ENCODE measurements at places on chromosomes 2 and 18.

GRCh38 chr2:231003186-231003585 lies 7.3 kb downstream of the SPATA3 start:
- peaks cover 5% of the 10 kb centered on the region for H3K36me3 ChIP-seq
- no peak overlapping the region for H3K27ac ChIP-seq
- H3K27me3 ChIP-seq: peaks cover 20% of the 10 kb centered on the region
- H3K4me1 ChIP-seq: no peaks in the 10 kb centered on the region
- no peak overlapping the region for H3K4me3 ChIP-seq
- no peak for DNase-seq

- no peaks in the 10 kb centered on the region for H3K27me3 ChIP-seq
- peak; percentile 22 for DNase-seq
- H3K4me1 ChIP-seq: no peaks in the 10 kb centered on the region
- H3K36me3 ChIP-seq: no peaks in the 10 kb centered on the region
- no peak overlapping the region for H3K27ac ChIP-seq
Measured at GRCh38 chr2:187499941-187500532, 52.0 kb upstream of the CALCRL start.

DNA sequence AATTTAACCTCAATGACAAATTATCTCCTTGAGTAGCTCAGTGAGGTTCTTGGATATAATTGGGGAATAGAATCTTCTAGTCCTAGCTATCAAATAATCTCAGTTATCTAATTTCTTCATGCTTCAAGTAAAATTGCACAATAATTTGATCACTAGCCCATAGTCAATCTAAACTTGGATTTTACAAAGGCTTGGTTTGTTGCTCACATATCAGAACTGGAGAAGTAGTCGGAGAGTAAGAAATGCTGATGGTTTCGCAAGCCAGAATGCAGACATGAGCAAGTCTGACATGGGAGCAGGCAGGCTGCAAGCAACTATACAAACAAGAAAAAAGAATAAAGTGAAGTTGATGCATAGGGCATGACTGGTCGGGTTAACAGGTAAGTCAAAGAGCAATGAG lies 11.7 kb upstream of the PDE11A start:
- no peak overlapping the region for H3K4me3 ChIP-seq
- no peak for DNase-seq
- no peaks in the 10 kb centered on the region for H3K36me3 ChIP-seq
- no peak overlapping the region for H3K27ac ChIP-seq
- no peaks in the 10 kb centered on the region for H3K4me1 ChIP-seq

DNA sequence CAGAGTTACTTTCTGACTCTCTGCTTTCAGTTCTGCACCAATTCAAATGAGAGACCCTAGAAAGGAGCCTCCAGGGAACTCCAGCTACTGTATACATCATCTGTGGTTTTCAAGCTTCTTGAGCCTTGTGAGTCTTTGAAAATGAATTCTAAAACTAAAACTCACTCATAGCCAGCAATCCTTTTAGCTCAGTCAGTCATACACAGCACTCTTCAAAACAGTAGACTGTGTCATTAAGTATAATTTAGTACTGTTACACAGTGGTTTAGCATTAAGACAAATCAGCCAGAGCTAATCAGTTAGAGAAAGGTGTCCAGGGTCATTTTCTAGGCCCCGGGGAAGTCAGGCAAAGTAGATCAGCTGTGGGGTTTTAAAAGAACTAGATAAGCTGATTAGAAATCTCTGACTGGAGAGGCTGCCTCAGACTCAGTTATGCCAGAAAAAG lies 322.1 kb upstream of the THUMPD2 start:
- H3K36me3 ChIP-seq: no peaks in the 10 kb centered on the region
- no peaks in the 10 kb centered on the region for H3K27me3 ChIP-seq
- no peak overlapping the region for H3K4me3 ChIP-seq
- no peak for DNase-seq
- H3K27ac ChIP-seq: no peak overlapping the region

DNA sequence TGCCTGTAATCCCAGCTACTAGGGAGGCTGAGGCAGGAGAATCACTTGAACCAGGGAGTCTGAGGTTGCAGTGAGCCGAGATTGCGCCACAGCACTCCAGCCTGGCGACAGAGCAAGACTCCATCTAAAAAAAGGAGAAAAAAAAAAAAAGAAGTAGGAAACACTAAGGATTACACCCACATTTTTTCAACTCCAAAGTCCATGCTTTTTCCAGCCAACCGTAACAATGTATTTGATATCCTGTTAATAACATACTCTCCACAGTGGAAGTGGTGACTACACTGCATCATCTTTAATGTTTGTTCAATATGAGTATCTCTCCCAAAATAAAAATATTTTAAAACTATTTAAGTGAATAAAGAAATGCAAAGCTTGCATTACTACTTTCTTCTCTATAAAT lies 481.6 kb upstream of the ACVR2A start:
- H3K4me3 ChIP-seq: no peak overlapping the region
- no peak for DNase-seq
- peaks cover 6% of the 10 kb centered on the region for H3K4me1 ChIP-seq
- H3K36me3 ChIP-seq: peaks cover 7% of the 10 kb centered on the region
- H3K27me3 ChIP-seq: peaks cover 12% of the 10 kb centered on the region
- H3K27ac ChIP-seq: no peak overlapping the region

- peaks cover 3% of the 10 kb centered on the region for H3K27me3 ChIP-seq
- H3K4me1 ChIP-seq: no peaks in the 10 kb centered on the region
- H3K4me3 ChIP-seq: no peak overlapping the region
- no peak overlapping the region for H3K27ac ChIP-seq
- no peak for DNase-seq
Measured at GRCh38 chr18:23763343-23763742, 74.1 kb downstream of the LAMA3 start.

GRCh38 chr2:39377226-39377939 lies 59.7 kb downstream of the MAP4K3 start:
- peaks cover 26% of the 10 kb centered on the region for H3K36me3 ChIP-seq
- H3K27ac ChIP-seq: peak overlapping the region; percentile 3
- no peak overlapping the region for H3K4me3 ChIP-seq
- H3K4me1 ChIP-seq: peaks cover 5% of the 10 kb centered on the region

DNA sequence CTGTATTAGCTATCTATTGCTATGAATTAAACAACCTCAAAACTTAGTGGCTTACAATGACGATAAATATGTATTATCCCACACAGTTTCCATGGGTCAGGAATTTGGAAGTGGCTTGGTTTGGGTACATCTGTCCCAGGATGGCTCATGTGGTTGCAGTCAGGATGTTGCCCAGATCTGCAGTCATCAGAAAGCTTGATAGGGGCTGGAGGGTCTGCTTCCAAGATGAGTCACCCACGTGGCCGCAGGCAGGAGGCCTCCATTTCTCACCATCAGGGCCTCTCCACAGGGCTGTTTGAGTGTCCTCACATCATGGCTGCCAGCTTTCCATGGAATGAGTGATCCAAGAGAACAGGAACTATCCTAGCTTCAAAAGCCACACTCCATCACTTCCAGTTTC lies 46.4 kb downstream of the CHRNA1 start:
- DNase-seq: no peak
- no peaks in the 10 kb centered on the region for H3K27me3 ChIP-seq
- H3K4me1 ChIP-seq: peaks cover 25% of the 10 kb centered on the region
- H3K27ac ChIP-seq: peak overlapping the region; percentile 93
- no peaks in the 10 kb centered on the region for H3K36me3 ChIP-seq
- H3K4me3 ChIP-seq: peak overlapping the region; percentile 72

- peaks cover 2% of the 10 kb centered on the region for H3K4me1 ChIP-seq
- H3K36me3 ChIP-seq: no peaks in the 10 kb centered on the region
- H3K27ac ChIP-seq: no peak overlapping the region
- no peak overlapping the region for H3K4me3 ChIP-seq
Measured at GRCh38 chr2:162890690-162891311, 52.2 kb upstream of the KCNH7 start.

- H3K27me3 ChIP-seq: no peaks in the 10 kb centered on the region
- H3K4me1 ChIP-seq: no peaks in the 10 kb centered on the region
- H3K27ac ChIP-seq: no peak overlapping the region
- H3K4me3 ChIP-seq: no peak overlapping the region
- no peaks in the 10 kb centered on the region for H3K36me3 ChIP-seq
- no peak for DNase-seq
Measured at GRCh38 chr18:48656176-48656575, 117.3 kb downstream of the CTIF start.

- H3K27ac ChIP-seq: no peak overlapping the region
- DNase-seq: no peak
- H3K27me3 ChIP-seq: no peaks in the 10 kb centered on the region
- H3K36me3 ChIP-seq: peaks cover 4% of the 10 kb centered on the region
- no peak overlapping the region for H3K4me3 ChIP-seq
- peaks cover 4% of the 10 kb centered on the region for H3K4me1 ChIP-seq
Measured at GRCh38 chr2:15619076-15619475, 27.4 kb downstream of the DDX1 start.

DNA sequence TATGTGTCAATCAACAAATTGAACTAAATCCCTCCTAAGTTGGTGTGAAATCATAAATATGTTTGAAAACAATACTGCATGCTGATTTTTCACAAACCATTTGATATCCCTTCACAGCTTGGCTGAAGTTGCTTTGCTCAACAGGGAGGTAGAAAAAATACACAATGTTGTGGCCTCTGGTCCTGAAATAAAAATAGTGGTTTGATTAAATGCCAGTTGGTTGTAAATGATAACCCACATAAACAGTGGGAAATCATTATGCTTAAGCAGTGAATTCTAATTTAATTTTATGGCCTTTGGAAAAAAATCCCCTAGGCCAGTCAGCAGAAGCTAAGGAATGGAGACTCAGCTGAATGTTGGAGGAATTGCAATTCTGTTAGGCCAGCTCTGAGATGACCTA lies 359.4 kb upstream of the CWC22 start:
- DNase-seq: no peak
- no peaks in the 10 kb centered on the region for H3K27me3 ChIP-seq
- H3K4me3 ChIP-seq: no peak overlapping the region
- H3K36me3 ChIP-seq: no peaks in the 10 kb centered on the region

GRCh38 chr2:181308766-181309515 lies 148.2 kb upstream of the ITGA4 start:
- H3K36me3 ChIP-seq: no peaks in the 10 kb centered on the region
- no peaks in the 10 kb centered on the region for H3K27me3 ChIP-seq
- peak overlapping the region; percentile 86 for H3K4me3 ChIP-seq
- peaks cover 46% of the 10 kb centered on the region for H3K4me1 ChIP-seq
- peak overlapping the region; percentile 93 for H3K27ac ChIP-seq
- DNase-seq: no peak

DNA sequence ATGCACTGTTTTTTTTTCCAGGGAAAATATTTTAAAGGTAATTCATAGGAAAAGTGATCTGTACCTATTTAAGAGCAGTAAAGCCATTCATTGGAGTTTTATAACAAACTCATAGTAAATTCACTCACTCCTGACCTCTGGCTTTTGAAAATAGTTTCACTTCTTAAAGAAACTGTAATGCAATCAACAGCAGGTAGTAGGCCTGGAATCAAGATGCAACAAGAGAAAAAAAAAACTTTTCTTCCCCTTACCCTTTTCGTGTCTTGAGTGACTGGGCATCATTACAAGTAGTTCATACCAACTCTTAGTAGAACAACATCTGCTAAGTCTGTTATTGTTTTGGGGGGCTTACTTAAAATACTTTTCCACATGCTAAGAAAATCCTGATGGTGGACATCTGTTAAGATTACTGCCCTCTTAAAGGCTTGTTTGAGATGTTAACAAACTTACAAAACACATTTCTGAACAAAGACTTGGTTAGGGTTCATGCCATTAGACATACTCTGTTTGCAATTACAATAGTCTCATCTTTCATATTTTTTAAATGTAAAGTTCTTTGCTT lies 164.1 kb upstream of the FOSL2 start:
- H3K27ac ChIP-seq: no peak overlapping the region
- no peak for DNase-seq
- H3K4me1 ChIP-seq: no peaks in the 10 kb centered on the region
- peaks cover 9% of the 10 kb centered on the region for H3K36me3 ChIP-seq
- no peaks in the 10 kb centered on the region for H3K27me3 ChIP-seq
- H3K4me3 ChIP-seq: no peak overlapping the region

- peaks cover 17% of the 10 kb centered on the region for H3K27me3 ChIP-seq
- H3K36me3 ChIP-seq: no peaks in the 10 kb centered on the region
- H3K4me3 ChIP-seq: no peak overlapping the region
- H3K27ac ChIP-seq: no peak overlapping the region
Measured at GRCh38 chr2:14999114-14999661, 366.7 kb downstream of the LRATD1 start.

- H3K4me3 ChIP-seq: no peak overlapping the region
- H3K27ac ChIP-seq: no peak overlapping the region
- no peaks in the 10 kb centered on the region for H3K4me1 ChIP-seq
- no peaks in the 10 kb centered on the region for H3K36me3 ChIP-seq
Measured at GRCh38 chr2:178404368-178404767, 46.6 kb downstream of the PRKRA start.

GRCh38 chr2:29450596-29451222 lies 335.5 kb downstream of the CLIP4 start:
- no peak overlapping the region for H3K27ac ChIP-seq
- H3K4me3 ChIP-seq: no peak overlapping the region
- no peaks in the 10 kb centered on the region for H3K4me1 ChIP-seq

DNA sequence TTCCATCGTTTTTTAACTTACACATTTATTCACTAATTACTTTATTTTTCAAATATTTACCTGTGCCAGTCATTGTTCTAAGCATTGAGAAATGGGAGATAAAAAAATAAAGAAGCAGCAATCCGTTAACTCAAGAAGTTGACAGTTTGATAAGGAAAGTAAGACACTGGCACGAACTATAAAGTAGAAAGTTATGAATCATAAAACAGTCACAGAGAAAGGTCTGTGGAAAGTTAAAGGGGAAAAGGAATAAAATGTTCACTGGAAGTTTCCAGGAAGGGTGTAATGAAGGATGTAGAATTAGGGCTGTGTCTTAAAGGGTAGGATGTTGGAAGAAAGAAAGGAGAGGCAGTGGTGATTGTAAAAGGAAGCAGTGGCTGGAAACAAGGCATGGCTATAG lies 118.9 kb downstream of the RDH14 start:
- H3K27ac ChIP-seq: no peak overlapping the region
- no peak for DNase-seq
- no peak overlapping the region for H3K4me3 ChIP-seq
- H3K4me1 ChIP-seq: no peaks in the 10 kb centered on the region

DNA sequence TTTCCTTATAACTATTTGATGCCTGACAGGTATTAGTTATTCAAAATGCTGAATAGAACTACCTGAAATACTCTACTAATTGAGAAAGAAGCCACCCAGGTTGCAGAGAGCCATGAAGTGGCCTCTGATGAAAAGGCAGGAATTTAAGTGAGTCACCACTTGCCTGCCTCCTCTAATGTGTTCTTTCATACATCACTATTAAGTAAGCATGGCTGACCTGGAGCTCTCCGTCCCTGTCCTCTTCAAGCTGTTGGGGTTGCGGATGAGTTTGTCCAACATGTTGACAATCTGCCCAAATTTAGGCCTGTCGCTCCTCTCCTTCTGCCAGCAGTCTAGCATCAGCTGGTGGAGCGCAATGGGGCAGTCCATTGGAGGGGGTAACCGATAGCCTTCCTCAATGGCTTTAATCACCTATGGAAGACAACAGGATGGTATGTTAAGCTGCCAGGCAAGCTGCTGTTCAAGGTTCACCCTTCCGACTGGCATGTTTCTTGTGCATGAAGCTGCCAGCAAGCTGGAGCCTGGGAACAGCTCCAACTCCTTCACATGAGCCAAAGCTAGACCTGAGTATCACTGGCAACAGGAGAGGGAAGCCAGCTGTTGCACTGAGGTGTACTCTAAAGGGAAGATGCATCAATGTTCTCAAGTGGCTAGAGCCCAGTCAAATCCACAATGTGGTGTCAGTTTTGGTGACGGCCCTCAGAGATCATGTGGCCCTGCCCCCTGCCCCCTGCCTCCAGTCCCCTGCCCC lies 142.2 kb downstream of the EPHA4 start:
- no peaks in the 10 kb centered on the region for H3K27me3 ChIP-seq
- DNase-seq: no peak
- no peak overlapping the region for H3K27ac ChIP-seq
- no peak overlapping the region for H3K4me3 ChIP-seq
- no peaks in the 10 kb centered on the region for H3K4me1 ChIP-seq

- peaks cover 5% of the 10 kb centered on the region for H3K27me3 ChIP-seq
- no peaks in the 10 kb centered on the region for H3K4me1 ChIP-seq
- no peaks in the 10 kb centered on the region for H3K36me3 ChIP-seq
- H3K27ac ChIP-seq: no peak overlapping the region
Measured at GRCh38 chr2:157160111-157160510, 97.4 kb upstream of the GALNT5 start.

Measured in naive thymus-derived CD8-positive, alpha-beta T cell (primary cell).